ENCODE measurements at places on chromosomes 13 and 19.

DNA sequence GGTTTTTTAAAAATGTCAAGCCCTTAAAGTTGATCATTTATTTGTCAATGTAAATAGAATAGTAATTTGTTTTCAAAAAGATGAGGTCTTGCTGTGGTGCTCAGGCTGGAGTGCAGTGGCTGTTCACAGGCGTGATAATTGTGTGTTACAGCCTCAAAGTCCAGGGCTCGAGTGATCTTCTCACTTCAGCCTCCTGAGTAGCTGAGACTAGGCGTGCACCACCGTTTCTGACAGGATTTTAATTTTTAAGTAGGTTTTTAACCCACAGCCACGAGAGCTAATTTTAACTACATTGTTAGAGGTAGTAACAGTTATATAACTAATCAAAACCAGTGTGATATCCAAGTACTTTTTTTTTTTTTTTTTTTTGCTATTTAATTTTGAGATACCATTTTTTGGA lies 43.1 kb downstream of the CNMD start:
- DNase-seq = no peak

DNA sequence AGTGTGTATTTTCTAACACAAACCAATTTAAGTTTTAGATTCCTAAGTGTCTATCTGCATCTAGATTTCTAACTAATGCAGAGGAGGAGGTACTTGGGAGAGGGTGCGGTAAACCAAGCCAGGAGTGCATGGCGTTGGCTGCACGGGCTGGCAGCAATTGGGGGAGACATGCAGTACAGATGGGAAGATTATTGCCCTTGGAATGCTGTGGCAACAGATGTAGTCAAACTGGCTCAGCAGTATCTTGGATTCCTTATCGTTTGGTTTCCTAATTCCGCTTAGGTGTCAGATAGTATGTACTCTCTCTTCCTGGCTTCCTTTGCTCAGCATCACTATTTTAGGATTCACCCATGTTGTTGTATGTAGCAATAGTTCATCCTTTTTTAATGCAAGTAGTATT lies 29.4 kb upstream of the STK24 start:
- DNase-seq = no peak

GRCh38 chr13:29454931-29455481 lies 140.5 kb downstream of the SLC7A1 start:
- DNase-seq = no peak

GRCh38 chr19:33300009-33300893 lies 2.1 kb downstream of the CEBPA start:
- peak; percentile 5 for DNase-seq

GRCh38 chr13:113202912-113203311 lies 5.6 kb downstream of the PCID2 start:
- no peak for DNase-seq

DNA sequence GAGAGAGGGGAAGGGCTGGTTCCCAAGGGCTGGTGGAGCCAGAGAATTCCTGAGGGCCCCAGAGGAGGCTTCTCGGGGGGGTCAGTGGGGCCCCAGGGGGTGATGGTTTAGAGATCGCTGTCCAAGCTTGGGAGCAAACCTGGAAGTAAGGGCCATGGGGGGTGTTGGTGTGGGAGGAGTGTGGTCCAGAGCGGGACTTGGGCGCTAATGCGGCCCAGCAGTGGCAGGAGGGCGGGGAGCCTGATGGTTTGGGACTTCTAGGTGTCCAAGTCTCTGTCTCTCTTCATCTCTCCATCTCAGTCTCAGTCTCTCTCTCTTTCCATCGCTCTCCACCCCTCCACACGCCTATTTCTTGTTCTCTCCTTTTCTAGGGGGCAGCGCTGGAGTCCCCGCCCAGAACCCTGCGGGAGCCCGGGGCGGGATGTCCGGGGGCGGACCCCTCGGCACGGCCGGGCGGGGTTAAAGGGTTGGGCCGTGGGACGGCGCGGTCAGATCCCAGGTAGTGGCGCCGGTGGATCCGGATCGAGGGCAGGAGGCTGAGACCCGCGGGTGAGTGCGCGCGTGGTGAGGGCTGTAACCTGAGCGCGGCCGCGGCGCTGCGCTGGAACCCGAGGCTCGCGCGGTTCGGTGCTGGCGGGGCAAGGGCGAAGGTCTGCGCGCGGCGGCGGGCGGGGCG lies at the start of gene CYP4F22:
CYP4F22 (plus strand) TSS at position 491 of the 676 bp plus-strand sequence. CDS start 16,812 bp downstream, outside the sequence.
- no peak for DNase-seq

DNA sequence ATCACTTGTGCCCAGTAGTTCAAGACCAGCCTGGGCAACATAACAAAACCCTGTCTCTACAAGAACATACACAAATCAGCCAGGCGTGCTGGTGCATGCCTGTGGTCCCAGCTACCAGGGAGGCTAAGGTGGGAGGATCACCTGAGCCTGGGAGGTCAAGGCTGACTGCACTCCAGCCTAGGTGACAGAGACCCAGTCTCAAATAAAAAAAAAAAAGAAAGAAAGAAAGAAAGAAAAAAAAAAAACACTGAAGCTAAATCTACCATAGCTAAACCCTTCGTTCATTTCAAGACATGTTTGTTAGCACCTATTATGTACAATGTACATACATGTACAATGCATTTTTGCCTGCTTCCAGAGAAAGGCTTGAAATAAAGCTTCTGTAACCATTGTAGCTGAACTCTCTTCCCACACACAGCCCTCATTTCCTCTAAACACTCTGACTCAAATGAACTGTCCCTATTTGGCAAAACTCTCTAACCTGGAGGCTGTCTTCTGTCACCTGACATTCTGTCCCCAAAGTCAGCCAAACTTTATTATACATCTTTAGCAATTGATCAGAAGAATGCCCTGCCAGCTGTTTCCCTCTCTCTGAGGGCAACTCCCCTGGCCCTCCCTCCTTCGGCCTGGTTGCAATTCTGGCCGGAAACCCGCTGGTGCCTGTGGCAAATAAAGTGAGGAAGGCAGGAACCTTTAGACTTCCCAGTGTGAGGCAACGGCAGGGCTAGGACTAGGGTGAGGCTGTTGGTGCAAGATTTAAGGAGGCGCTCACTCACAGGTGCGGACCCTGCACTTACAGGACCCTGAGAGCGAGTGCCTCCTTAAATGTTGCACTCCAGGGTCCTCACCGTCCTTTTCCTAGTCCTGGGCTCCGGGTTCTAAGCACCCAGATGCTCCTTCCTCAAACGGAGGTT lies 1.8 kb downstream of the ETHE1 start:
- DNase-seq = no peak

- DNase-seq = no peak
These were observed 2.2 kb upstream of the MCF2L start for GRCh38 chr13:112966776-112967175.

- no peak for DNase-seq
These were observed 405 bp upstream of the ZNF569 start for GRCh38 chr19:37467608-37468090.

GRCh38 chr19:16076154-16076957 lies at the start of gene TPM4:
TPM4 (plus strand) TSS chr19:16076495; CDS start chr19:16076566, 71 bp downstream.
- peak; percentile 87 for DNase-seq

- no peak for DNase-seq
These were observed 85.4 kb downstream of the SLC7A1 start for GRCh38 chr13:29509999-29510589.

DNA sequence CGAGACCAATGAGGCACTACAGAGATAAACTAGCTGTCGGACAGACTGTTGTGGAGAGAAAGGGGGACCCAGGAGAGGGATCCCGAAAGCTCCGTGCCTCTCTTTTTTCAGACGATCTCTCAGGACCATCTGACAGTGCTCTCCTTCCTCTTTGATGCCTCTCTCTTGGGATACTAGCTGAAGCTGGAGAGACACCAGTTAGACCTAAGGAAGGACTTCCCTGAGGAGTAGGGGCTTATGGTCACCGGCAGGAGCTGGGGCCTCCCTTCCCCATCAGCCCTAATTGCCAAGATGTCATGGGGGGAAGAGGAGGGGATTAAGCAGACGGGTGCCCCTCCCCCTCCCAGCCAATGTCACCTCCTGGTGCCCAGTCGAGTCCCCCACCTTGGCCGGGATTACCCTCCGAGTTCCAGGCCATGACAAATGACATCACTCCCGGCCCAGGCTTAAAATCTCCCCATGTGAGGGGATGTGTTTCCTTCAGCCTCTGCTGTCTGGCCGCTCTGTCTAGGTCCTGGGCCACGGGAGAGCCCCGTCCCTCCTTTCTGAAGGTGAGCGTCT lies at the start of gene CRX:
CRX (plus strand) TSS at position 478 of the 561 bp plus-strand sequence. CDS start 12,507 bp downstream, outside the sequence.
- DNase-seq = no peak

DNA sequence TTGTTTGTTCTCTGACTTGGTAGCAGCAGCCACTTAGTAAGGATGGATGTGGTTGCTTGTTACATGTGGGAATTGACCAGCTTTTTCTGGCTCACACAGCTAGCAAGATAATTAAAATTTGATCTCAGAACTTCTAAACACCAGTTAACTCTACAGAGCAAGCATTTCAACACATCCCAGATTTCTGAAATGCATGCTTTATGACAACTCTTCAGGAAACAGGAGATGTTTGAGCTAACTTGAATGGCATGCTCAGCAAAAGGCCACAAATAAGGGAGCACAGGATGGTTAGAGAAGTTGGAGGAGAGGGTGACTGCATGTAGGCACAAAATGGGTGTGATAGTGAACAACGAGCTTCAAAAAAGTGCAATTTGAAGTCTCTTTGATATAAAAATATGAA lies 167.1 kb upstream of the SPRY2 start:
- DNase-seq = no peak

DNA sequence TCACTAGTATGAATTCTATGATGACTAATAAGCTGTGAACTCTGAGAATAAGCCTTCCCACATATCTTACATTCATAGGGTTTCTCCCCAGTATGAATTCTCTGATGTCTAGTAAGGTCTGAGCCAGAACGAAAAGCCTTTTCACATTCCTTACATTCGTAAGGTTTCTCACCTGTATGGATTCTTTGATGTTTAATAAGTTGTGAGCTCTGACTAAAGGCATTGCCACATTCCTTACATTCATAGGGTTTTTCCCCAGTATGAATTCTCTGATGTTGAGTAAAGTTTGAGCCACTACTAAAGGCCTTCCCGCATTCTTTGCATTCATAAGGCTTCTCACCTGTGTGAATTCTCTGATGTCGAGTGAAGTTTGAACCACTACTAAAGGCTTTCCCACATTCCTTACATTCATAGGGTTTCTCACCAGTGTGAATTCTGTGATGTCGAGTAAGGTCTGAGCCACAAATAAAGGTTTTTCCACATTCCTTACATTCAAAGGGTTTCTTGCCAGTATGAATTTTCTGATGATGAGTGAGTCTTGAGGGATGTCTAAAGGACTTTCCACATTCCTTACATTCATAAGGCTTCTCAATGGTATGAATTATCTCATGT lies 30.7 kb upstream of the ZFP82 start:
- no peak for DNase-seq
